Stimulated activated CD8-positive, alpha-beta memory T cell treated with anti-CD3 and anti-CD28 coated beads, Interleukin-15, amount 100 ng/mL, for 4 hours (primary cell): ENCODE measurements at places on chromosomes 7 and 10.

GRCh38 chr10:78331391-78331922 lies 297.8 kb downstream of the RPS24 start:
- DNase-seq: no peak

GRCh38 chr7:471191-471865 lies 48.3 kb downstream of the PDGFA start:
- no peak for DNase-seq

DNA sequence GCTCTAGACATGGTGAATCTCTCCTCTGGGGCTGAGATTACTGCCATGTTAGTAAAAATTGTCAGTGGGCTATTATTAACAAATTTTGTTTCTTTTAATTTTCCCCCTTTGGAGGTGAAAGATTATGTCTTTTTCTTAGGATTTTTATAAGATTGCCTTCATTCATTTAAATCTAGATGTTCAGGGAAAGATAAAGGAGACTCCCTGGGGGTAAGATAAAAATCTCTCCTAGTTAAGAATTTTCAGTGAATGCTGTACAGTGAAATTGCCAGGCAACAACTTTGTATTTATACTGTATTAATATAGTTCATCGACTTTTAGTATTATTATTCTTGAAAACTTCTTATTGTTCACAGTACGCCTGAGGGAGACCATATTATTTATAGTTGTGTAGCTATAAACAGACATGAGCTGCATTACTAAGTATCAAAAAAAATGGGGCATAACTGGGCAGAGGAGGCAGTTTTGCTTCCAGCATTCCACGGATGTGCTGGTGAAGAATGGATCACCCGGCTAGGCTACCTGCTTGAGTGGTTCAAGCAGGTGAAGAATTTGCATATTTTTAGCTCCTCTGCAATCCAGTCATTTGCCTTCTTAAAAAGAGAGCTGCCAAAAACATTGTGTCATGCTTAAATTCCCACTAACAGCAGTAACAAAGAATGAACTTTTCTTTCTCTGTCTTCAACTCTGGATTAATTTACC lies 552.1 kb downstream of the DNAJB9 start:
- no peak for DNase-seq

- no peak for DNase-seq
These were observed 26.3 kb downstream of the OR9A2 start for GRCh38 chr7:143000648-143001047.

- DNase-seq: no peak
These were observed 208.8 kb upstream of the IGFBP3 start for GRCh38 chr7:46129831-46130230.
